GM13977 (cell line): ENCODE measurements at places on chromosomes 5 and 9.

DNA sequence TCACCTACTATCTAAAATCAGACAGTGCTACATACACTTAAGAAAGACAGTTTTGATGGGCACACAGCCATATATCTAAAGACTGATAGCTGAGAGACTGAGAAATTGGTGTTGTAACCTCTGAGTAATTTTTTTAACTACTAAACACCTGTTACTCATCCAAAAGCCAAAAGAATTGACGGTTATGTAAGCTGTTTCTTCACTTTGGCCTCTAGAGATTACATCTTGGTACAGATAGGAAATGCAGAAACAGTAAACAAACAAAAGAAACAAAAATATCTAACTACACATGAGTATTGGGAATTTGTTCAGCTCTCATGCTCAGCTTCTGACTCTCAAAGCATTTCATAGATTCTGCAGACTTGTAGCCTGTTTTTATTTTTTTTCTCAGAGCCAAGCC, 152.1 kb upstream of the GAS1 start:
- no peak for DNase-seq

- DNase-seq, result no peak
These were observed 256.4 kb upstream of the CDH6 start for GRCh38 chr5:30937070-30937469.

- DNase-seq, result peak; percentile 78
These were observed 1.4 kb upstream of the ANKRD33B start for GRCh38 chr5:10562201-10563109.

GRCh38 chr9:90915693-90916092, 114.1 kb downstream of the SYK start:
- DNase-seq, result peak; percentile 43
